ENCODE measurements at places on chromosomes 12 and 14.

- no peak for DNase-seq
Measured at GRCh38 chr12:47725893-47726292, 603 bp upstream of the ENDOU start.

DNA sequence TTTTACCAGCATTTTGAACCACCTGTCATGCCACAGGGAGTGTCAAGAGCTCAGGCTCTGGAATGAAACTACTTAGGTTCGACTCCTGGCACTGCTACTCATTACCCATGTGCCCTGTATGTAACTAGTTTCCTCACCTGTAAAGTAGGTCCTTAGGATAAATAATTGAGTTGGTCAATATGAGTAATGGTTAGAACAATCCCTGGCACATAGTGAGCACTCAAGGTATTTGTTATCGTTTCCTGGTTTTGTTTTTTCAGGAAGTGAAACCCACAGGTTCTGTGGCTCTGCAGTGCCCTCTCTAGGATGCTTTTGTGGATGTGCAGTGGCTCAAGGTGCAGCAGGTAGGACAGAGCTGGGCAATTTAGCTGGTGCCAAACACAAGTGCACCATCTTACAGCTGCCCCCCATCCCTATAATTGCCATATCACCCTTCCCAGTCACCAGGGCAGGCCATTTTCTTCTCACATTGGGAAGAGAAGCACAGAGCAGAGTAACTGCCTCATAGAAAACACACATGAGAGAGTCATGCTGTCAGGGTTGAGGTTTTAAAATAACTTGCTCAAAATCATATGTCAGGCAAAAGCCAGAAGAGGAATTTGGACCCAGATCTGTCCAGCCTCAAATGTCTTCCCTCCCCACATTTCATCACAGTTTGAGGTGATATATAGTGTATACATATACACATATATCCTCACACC is 297.5 kb downstream of the RPAP3 start:
- no peak for DNase-seq

- no peak for DNase-seq
Measured at GRCh38 chr14:105075379-105076295, 10.4 kb upstream of the GPR132 start.

DNA sequence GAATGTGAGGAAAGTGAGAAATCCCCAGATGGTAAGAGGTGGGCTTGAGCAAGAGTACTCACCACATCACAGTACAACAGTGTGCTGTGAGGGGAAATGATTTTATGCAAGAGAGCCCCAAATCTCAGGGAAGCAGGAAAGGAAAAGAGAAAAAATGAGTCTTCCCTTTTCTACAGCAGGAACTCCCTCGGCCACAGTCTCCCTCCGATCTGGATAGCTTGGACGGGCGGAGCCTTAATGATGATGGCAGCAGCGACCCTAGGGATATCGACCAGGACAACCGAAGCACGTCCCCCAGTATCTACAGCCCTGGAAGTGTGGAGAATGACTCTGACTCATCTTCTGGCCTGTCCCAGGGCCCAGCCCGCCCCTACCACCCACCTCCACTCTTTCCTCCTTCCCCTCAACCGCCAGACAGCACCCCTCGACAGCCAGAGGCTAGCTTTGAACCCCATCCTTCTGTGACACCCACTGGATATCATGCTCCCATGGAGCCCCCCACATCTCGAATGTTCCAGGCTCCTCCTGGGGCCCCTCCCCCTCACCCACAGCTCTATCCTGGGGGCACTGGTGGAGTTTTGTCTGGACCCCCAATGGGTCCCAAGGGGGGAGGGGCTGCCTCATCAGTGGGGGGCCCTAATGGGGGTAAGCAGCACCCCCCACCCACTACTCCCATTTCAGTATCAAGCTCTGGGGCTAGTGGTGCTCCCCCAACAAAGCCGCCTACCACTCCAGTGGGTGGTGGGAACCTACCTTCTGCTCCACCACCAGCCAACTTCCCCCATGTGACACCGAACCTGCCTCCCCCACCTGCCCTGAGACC is 7.8 kb downstream of the ATN1 start:
- no peak for DNase-seq

DNA sequence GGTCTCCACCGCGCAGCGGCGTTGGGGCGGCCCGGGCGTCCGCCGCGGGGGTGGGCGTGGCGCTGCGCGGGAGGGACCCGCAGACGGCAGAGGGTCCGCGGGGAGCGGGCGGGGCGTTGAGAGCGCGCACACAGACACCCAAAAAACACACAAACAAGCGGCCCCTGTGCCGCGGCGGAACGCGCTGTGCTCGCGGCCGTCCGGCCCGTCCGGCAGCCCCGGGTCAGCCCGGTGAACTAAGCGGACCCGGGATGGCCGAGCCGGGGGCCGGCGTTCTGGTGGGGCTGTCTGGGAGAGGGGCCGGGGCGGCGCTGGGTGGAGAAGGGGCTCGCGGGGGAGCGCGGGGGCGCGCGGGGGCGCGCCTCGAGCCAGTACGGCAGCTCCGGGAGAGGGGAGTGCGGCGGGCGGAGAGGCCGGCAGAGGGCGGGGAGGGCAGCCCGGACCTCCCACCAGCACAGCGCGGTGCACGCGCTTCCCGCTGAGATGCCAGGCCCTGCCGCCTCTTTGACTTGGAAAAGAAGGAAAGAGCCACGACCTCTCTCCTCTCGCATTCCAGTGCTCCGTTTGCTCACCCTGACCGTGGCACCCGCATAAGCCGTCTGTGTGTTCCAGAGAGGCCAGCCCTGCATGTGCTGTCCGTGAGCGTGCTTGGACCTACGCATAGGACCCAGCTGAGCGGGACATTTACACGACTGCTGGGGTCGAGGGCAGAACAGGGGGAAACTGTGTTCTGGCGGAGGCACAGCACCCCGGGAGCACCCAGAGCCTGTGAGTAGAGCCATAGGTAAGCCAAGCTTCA is 10.3 kb downstream of the SLC6A12 start:
- DNase-seq, result no peak

- DNase-seq, result no peak
Measured at GRCh38 chr12:127230843-127231260, 1036.1 kb upstream of the TMEM132C start.

DNA sequence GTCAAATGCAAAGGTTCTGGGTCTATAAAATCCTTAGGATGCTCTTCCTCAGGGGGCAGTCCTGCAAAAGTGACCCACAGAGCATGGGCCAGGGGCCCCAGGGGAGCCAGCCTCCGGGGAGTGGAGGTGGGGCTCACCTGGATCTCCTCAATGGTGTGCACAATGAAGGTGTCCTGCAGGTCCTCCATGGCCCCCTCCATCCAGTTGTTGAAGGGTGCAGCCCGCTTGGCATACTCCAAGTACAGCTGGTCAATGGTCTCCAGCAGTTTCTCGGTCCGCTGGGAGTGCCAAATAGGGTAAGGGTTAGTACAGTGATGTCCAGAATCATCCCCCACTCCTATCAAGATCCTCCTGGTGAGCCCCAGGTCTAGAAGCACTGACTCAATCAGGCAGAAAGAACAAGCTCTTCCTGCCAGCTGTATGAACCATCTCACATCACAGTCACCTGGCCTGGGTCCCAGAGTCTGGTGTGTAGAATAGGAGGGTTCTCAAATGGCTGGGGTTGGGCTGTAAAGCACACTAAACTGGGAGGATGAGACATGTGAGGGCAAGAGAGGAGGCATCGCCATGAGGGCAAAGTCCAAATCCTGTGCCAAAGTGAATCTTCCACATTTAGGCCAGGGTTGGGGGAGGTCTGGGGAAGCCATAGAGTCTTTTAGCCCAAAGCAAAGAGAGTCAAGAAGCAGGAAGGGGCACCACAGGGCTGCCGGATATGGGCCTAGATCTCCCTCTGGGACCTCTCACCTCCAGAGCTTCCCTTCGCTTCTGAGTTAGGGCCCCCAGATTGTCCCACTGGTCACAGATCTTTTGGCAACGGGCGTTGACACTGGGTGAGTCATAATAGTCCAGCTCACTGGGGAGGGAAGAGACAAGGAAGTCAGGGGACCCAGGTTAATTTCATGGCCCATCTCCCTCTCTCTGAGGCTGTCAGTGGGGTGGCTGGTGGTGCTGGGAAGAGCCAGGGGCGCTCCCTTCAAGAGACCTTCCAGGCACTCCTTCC is 91.5 kb upstream of the ZFP36L1 start:
- no peak for DNase-seq

GRCh38 chr14:55120571-55121495 is 8.2 kb upstream of the LGALS3 start:
- no peak for DNase-seq

GRCh38 chr12:54028314-54029201 is at the start of gene HOXC6:
HOXC6 (plus strand) TSS chr12:54028440; CDS start chr12:54028522, 82 bp downstream.
- DNase-seq, result no peak

- no peak for DNase-seq
Measured at GRCh38 chr14:34013721-34014060, 62.8 kb upstream of the EGLN3 start.

GRCh38 chr14:94774344-94775090 is 4.6 kb upstream of the GSC start:
- DNase-seq, result no peak

- DNase-seq, result no peak
Measured at GRCh38 chr14:50059763-50060616, 56.4 kb downstream of the VCPKMT start.

DNA sequence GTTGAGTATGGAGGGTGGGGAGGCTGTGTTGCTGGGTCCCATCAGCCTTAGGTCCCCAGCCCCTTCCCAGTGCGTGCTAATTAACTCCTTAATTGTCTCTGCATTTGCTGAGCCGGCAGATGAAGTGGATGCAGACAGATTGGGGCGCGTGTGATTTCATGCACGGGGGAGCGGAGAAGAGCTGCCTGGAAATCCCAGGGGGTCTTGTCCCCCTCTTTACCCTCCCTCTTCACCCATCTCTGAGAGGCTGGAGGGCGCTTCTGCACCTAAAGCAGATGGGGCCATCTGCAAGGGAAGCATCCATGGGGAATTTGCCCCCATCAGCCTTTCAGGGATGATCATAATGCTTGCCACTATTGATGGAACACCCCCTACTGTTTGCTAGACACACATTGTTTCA is 4.4 kb upstream of the ASIC1 start:
- no peak for DNase-seq

DNA sequence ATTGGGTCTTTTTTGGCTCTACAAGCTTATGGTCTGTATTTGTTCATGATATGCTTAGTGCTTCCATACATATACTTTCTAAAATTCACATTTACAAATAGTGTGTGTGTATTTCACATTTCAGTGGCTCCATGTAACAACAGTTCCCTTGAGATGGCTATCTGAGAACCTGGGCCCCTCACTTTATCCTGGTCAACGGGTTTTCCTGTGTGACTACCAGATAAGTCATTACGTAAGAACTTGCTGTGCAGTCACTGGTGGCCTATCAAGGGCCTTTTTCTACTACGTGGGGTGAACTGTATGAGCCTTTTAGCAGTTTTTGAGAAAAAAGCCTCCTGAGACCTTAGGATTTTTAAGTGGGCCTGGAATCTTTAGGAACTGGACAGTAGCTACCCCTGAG is 454.1 kb downstream of the PCNX1 start:
- DNase-seq, result no peak

- DNase-seq, result no peak
Measured at GRCh38 chr14:92717571-92718042, 30.8 kb downstream of the LGMN start.

DNA sequence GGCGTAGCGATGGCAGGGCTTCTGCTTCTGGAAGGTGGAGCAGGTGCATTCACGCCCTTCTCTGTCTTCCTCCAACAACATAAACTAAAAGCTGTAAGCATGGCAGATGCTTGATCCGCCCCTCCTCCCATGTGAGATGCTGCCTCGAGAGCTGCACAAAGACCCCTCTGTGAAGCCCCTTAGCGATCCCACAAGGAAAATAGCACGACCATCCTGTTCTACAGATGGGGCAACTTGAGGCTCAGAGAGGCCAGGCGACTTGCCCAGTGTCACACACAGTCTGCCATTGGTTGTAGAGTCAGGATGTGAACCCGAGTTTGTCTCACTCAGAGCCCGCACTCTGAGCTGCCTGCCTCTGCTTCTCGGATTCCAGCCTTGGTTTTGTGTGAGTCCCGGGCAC is 144.4 kb downstream of the SCARB1 start:
- DNase-seq, result no peak

DNA sequence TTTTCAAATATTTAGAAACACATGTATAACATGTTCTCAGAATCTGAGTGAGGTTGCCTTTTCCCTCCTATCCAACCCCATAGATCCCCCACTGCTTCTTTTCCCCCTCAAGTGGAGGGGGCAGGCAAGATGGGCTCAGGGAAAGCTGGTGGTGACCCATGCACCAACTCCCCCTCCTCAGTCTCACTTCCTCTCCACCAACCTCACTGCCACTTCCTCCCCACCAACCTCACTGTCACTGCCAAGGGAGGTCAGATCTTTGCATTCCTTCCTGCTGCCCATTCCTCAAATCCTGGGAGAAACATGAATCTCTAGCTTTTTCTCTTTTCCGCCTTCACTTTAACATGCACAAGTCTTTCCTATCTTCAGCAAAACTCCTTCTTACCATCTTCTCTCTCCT is 48.7 kb downstream of the SPTB start:
- no peak for DNase-seq

DNA sequence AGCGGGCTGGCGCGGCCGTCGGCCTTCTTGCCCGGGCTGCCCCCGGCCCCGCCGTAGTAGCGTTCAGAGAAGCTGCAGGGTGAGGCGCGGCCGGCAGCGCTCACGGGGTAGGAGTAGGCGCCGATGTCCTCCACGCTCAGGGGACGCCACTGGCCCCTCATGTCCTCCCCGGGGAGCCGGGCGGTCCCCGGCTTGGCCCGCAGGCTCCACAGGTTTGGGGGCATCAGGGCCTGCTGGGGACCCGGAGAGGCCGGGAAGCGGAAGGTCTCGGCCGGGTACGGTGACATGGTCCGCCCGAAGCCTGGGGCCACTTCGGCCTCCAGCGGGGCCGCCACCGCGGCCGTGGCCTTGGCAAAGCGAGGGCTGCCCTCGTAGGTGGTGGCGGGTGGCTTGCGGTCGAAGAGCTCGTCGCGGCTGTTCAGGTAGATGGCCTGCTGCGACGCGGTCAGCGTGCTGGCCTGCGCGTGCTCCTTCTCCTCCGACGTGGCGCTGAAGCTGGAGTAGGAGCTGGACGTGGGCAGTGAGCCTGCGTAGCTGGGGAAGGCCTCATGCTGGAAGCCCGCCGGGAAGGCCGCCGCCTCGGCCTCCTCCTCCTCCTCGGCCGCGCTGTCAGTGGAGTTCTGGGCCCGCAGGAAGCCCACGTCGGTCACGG is 48.7 kb downstream of the BEGAIN start:
- DNase-seq, result no peak

DNA sequence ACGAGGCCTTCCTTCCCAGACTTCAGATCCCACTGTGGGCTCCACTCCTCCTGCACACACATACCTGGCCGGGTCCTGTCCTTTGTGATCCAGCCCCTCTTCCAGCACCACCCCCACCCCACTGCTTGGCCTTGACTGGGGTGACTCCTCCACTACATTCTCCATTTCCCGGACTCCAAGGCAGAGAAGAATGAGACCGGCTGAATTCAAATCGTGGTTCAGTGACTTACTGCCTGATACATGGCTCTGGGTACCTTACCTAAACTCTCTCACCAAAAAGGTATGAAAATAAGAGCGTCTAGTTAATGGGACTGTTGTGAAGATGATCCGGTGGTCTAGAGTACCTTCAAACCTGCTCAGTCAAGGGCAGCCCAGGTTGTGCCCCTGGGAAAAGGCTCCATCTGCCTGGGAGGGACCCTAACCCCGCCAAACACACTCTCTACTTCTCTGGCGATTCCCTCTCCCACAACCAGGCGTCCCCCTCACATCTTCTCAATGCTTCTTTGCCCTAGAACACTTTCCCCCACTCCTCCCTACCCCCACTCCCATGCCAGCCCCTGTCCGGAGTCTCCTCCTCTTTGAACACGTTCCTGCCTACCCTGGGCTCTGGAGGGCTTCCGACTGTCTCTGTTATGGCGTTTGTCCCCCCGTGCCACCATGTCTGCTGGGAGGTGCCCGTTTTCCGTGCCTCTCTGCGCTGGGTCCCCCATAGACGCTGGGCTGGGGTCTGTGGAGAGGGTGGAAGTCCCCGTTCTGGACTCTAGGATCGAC is 1.5 kb upstream of the ZBTB42 start:
- DNase-seq, result no peak
